ENCODE measurements at places on chromosomes 7 and 10.

- DNase-seq, result no peak
Measured at GRCh38 chr7:105877736-105878135, 1.3 kb upstream of the ATXN7L1 start.

- no peak for DNase-seq
Measured at GRCh38 chr10:124239696-124240095, 146.3 kb upstream of the CHST15 start.

DNA sequence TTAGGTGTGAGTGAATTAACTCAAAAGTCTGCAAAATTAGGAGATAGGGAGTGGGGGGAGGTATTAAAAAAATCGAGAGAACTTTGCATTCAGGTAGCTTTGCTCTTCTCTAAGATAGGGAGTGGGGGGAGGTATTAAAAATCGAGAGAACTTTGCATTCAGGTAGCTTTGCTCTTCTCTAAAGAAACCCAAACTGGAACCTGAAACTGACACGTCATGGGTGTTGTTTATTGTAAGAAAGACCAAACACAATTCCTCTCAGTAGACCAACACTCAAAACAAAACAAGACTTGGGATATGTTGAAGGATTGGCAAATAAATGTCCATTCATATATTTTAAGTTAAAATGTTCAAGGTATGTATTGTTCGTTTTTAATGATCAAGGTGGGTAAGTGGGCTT is 87.9 kb downstream of the KIAA1549 start:
- no peak for DNase-seq

DNA sequence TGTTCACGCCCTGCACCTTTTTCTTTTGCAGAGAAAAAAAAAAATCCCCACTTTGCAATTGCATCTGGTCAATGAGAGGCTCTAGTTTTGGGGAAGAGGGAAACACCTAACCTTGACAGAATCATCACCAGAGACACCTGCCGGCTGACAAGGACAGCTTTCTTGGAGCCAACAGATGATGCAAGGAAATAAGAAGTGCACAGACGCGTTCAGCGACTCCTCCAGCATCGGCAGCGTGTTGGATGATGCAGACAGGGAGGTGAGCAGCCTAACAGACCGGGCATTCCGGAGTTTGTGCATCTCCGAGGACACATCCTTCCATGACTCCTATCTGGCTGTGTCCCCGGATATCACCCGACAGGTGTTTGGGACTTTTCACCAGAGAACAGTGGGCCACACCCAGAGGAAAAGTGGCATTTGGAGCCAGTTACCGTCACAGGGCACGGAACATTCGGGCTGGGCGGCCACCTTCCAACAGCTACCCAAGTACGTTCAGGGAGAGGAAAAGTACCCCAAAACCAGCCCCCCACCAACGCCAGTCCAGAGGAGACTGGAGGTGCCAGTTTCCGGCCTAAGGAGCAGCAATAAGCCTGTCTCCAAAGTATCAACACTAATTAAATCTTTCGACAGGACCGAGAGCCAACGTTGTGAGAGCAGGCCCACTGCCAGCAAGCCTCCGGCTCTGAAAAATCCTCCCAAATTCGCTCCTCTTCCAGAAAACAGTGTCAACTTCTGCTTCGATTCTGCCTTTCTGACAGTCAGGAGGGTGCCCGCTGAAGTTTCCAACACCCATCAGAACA is 23.6 kb downstream of the C10orf71 start:
- DNase-seq, result no peak

DNA sequence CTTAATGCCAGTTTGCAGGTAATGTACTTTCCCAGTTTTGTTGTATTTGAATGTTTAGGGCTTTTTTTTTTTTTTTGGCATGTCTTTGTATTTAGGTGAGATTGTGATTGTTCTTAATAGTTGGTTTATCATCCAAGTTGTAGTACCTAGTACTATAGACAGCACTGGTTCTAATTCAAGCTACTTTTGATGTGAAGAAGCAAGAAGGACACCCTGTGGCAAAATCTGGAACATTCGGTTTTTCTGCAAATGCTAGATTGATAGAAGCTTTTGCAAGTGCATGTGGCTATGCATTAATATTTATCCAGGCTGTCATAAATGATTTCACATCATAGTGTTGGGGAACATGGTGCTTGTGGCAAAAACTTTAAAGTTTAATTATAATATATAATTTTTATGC is 248.9 kb downstream of the FOXP2 start:
- no peak for DNase-seq

DNA sequence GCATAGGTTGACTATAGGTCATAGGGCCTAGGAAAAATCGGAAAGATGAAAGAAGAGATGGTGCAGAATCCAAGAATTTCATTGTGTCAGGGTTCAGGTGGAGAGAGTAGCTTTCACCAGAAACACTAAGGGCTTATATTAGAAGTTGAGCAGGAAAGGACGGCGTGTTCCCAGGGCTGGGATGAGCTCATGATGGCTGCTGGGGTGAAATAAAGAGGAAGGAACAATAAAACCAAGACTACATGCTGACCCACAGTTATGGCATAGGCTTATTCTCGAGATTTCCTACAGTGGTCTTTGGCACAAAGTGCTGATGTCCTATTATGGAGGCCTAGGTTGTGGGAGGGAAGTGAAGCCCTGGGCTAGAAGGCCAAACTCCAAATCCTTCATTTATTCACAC is 195.8 kb downstream of the PTEN start:
- no peak for DNase-seq

DNA sequence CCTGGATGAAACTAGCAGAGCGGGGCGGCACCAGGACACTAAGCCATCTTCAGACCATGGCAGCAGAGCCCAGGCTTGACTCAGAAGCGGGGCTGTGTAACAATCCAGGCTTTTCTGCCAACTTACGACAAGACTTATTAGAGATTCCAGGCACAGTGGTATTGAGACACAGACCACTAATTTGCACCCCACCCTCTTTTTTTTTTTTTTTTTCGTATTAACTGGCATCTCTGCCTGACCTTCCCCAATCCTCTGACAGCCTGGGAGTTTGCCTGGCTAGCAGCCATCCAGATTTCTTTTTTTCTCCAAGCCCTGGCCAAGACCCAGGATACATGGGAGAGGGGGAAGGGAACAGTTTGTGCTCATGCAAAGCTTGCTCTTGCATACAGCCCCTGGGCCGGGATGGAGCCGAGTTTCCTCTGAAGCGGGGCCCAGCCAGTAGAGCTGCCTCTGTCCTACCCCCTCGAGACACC is 182.4 kb downstream of the PLXNA4 start:
- DNase-seq, result no peak

DNA sequence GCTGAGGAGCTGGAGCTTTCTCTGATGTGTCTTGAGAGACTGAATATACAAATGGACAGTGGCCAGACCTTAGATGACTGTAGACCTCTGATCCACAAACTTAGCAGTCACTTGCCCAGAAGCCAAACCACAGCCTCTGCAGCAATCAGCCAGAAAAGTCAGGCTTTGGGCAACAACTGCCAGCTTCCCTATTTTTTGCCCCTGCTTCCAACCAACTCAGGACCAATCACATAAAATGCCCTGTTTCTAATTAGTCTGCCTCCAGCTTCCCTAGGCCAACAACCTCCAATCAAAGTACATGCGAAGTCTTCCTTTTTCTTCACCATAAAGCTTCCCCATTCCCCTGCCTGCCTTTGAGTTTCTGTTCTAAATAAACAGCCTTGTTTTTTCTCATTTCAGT is 37.8 kb upstream of the CACUL1 start:
- DNase-seq, result no peak

GRCh38 chr7:83143107-83143506 is 19.6 kb downstream of the PCLO start:
- DNase-seq, result no peak

- DNase-seq, result no peak
Measured at GRCh38 chr7:117153016-117153545, 169.8 kb downstream of the WNT2 start.

- no peak for DNase-seq
Measured at GRCh38 chr7:139737221-139738100, 40.3 kb downstream of the HIPK2 start.

GRCh38 chr10:83539528-83540308 is 599.6 kb upstream of the GHITM start:
- no peak for DNase-seq

DNA sequence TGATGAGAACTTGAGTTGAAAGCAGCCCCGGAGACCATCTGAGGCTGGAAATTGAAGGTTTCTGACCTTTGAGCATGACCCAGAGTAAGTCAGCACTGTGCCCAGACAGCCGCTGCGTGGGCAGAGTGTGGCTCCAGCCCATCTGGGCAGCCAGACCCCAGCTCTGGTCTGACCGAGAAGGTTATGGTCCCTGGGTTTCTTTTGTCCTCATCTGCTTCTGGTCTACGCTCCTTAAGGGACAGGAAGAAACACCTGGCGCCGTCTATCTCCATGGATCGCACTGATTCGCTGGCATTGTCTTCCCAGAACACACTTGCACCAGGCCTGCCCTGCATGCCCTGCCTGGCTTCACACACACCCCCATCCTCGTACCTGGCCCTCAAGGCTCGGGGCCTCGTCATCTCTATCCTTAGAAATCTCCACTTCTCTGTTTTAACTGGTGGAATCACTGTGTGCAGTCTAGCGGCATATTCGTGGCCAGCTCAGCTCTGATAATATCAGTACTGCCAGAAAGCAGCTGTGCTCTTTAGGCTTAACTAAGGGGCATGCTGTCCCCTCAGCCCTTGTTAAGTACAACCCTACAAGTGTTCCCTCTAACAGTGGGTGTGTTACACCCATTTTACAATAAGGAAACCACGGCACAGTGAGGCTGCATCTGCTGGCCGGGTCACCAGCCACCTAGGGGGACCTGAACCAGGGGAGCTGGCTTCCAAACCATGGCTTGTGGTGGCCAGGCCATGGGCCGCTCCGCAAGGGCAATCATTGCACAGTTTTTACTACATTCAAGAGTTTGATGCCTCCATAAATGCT is 127.7 kb downstream of the ADCY1 start:
- DNase-seq, result no peak

DNA sequence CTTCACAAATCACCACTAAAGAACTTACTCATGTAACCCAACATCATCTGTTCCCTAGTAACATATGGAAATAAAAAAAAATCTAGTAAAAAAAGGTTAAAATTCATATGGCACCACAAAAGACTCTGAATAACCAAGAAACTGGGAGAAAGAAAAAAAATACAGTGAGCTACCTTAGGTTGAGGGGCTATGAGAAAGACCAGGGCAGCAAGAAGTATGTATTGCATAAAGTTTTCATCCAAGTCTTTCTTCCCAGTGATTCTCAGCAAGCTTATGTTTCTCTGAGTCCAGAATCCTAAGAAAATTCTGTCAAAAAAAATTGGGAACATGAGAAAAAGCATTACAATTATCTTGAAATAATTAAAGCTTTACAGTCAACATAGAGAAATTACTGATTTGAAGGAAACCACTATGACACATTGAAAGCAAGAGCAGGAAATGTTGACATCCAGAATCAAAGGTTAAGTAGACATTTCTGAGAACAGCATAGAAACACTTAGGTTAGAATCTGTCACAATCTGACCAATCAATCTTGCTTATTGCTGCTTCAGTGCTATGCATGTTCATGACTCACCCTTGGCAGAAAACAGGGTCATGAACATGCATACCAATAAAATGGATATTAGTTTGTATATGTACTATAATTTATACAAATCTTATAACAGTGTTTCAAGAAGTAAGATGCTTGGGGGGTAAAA is 494.0 kb upstream of the POT1 start:
- DNase-seq, result no peak

GRCh38 chr10:20100171-20100570 is 283.9 kb downstream of the PLXDC2 start:
- no peak for DNase-seq

GRCh38 chr10:14382531-14382930 is 51.8 kb upstream of the FRMD4A start:
- no peak for DNase-seq

All from stimulated activated CD8-positive, alpha-beta memory T cell treated with anti-CD3 and anti-CD28 coated beads, Interleukin-4, amount 100 ng/mL, for 24 hours (primary cell).